HEK293T (cell line): ENCODE measurements at places on chromosomes 5 and 9.

DNA sequence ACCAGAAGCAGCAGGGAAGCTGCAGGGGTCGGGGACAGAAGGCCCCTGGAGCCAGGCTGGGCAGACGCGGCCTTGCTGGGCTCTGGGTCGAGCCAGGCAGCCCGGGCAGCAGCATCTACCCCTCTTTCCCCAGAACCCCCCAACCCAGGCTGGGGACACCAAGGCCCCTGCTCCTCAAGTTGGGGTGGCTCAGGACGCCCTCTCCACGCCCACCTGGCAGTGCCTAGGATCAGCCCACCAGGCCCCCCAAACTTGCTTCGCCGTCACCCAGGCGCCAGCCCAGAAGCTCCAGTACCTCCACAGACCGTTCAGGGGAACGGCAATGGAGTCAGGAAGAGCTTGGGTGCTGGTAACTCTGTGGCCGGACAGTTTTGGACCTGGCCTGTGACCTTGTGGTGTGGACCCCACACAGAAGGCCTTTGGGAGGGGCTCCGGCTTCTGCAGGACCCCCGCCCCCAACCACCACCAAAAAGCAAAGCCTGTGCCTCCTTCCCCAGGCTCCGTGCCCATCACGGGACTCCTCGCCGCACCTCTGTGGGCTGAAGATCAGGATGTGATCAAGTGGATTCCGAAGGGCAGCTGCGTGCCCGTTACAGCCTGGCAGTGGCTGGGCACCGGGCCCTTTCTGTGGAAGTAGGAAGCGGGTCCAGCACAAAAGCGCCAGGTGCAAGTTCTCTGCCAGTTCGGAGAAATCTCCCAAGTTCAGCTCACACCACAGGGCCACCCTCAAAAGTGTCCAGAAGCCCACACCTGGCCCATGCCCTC is 2.1 kb downstream of the SLC12A7 start:
- DNase-seq = no peak

DNA sequence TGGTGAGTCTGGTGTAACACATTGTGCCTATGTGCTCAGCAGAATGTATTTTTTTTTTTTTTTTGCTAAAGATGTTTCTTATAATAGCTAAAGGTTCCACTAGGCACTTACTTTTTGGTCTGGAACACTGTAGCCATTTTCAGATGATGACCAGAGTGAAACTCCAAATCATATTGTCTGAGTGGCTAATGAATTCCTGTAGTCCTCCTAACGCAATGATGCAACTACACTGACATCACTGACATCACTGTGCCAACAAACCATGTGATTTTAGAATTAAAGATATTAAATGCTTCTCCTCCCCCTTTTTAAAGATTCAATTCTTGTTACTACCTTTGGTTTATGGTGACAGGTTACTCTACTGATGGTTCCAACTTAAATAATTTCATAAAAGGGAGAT is 28.8 kb downstream of the JAKMIP2 start:
- DNase-seq = no peak

DNA sequence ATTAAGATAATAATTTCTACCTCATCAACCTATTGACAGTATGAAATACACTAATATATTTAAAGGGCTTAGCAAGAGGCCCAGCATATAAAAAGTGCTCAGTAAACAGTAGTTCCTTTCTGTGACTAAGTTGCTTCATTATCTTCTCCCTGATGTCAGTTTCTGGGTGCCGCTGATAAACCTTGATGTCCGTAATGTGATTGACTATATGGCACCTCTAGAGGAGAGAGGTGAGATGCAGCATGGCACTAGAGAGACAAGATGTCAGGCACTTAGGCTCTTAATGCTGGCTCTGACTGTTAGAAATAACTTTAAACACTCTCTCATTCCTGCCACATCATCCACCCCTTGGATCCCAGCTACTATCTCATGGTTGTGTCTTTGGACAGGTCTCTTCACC is 455.9 kb upstream of the KLF4 start:
- DNase-seq = no peak

- no peak for DNase-seq
Measured at GRCh38 chr5:115329475-115329874, 33.0 kb upstream of the CCDC112 start.

DNA sequence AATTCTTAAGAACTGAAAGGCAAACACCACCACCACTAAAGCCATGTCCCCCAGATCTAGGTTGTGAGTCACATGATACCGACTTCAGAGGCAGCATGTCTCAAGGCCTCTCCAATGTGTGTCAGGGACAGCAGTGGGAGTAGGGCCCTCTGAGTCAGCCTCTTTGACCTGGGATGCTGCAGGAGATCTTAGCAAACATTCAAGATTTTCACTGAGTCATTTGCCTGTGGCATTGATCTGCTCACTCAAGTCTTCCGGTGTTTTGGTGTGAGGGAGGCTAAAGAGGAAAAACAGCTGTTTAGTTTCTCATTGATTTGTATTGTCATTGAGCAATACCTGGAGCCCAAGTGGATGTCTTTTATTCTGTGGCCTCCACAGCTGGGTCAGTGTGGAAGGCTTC is 36.1 kb downstream of the TMC1 start:
- no peak for DNase-seq
